ENCODE measurements at places on chromosomes 2 and 18.

GRCh38 chr2:207135340-207135739, 30.4 kb downstream of the KLF7 start:
- no peak for DNase-seq

DNA sequence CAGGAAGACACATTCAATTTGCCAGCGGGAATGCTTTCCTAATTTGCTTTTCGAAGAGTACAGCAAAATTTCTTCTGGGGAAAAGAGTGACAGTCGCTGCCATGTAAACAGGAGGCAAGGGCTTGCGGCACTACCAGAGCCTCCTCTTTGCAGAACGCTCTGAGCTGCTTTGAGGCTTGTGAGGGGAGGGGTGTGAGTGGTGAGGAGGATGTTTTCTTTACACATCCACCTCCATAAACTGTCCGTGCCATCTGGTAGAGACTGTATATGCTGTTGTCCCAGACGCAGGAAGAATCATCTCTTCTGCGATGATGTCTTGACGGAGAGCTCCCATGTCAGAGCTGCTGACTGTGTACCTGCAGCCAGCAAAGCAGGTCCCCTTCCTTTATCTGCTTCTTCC, 138.0 kb downstream of the SOCS6 start:
- DNase-seq, result no peak

- DNase-seq, result no peak
These were observed 35.6 kb downstream of the HK2 start for GRCh38 chr2:74869517-74869916.

DNA sequence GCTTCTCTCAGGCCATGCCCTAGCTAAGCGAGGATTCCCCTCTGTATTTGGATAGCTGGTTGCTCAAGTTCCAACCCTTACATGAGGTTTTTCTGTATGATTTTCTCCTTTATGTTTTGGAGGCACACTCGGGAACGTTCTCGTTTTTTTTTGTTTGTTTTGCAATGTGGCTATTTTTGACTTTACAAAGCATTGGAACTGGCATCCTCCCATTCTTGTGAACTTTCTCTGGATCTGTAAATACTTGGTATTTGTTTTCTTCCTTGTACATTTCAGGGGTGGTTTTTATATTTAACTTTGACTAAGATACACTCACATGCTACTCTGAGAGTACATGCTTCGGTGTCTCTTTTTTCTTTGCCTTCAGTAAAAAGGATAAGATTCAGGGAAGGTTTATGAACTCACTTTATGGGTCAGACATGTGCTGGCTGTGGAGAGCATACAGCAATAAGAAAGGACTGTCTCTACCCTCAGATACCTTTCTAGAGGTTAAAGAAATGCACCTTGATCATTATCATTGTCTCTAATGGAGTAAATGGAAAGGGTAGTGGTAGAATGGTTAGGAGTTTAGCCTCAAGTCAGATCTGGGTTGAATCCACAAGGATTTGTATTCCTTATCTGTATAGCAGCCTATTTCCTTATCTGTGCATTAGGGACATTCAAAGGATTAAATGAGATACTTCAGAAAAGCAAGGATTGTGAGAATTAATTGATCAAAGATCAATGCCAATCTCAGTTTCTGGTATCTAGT, 61.9 kb downstream of the MEIS1 start:
- no peak for DNase-seq

All from activated T-cell treated with anti-CD3 and anti-CD28 coated beads, Interleukin-2, amount 50 U/mL, for 1 hour (primary cell).